CD4-positive, alpha-beta T cell treated with Interleukin-17A for 1 hour (primary cell): ENCODE measurements at places on chromosomes 6 and 20.

GRCh38 chr6:140225701-140226436 is 851.4 kb upstream of the CITED2 start:
- no peak for DNase-seq

GRCh38 chr20:6599876-6600735 is 167.4 kb upstream of the BMP2 start:
- no peak for DNase-seq

DNA sequence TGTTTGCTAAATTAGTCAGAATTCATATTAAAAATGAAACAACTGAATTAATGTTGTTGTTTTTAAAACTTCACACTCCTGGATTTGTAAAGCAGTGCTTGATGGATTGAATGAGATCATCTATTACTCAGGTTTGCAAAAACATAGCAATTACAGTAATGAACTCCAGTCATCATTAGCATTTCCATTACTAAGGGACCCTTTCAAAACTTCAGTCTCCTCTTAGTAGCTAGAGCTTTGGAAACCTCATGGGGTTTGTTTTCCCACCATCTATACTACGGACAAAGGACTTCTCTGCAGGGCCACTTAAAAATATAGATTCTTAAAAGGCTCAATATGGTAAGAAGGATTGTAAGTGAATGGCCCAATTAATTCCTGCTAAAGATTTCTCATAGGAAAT is 209.9 kb upstream of the PRND start:
- no peak for DNase-seq

DNA sequence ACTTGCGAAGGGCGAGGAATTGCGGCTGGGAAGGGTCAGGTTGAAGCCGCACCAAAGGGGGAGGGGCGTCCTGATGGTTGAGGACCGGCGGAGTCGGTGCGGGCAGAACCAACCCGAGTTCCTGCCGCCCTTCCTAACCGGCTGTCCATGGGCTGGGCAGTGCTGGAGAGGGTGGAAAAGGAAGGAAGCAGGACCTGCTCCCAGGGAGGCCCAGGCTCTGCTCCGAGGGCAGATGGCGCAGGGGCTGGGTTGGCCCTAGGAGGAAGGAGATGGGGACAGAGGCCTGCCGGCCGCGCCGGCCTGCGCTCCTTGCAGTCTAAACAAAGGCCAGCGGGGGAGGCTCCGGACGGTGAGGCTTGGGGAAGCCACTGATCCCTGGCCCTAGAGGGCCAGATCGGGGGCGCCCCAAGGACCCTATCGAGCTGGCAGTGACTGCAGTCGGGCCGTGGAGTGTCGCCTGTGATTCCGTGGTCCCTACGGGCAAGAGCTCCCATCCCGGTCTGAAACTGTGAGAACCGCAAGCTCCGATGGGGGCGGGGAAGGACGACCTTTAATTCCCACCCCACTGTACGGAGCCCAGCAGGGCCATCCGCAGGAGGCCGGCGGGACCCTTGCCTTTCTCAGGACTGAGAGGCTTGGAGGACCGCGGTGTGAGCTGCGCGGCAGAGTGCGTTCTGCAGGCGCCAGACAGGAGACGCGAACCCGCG is 39.4 kb downstream of the YTHDF1 start:
- no peak for DNase-seq

GRCh38 chr20:36540551-36541211 is 638 bp upstream of the MYL9 start:
- DNase-seq, result no peak

- no peak for DNase-seq
Measured at GRCh38 chr6:3535776-3536435, 79.1 kb upstream of the SLC22A23 start.

DNA sequence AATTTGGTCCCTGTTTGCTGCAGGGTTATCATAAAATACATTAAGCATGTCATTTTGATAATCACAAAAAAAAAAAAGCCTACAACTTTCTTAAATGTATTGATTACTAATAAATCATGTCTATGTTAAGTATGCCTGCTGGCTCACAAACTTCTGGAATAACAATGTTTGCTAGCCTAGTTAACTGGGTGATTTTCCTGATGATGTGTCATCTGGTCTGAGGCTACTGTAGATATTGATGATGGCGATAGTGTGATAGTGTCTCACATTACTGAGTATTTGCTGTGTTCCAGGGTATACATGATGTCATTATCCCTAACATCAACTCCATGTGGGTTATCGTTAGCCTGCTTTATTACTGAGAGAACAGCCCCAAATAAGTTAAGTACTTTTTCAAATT is 86.2 kb upstream of the VSTM2L start:
- no peak for DNase-seq

DNA sequence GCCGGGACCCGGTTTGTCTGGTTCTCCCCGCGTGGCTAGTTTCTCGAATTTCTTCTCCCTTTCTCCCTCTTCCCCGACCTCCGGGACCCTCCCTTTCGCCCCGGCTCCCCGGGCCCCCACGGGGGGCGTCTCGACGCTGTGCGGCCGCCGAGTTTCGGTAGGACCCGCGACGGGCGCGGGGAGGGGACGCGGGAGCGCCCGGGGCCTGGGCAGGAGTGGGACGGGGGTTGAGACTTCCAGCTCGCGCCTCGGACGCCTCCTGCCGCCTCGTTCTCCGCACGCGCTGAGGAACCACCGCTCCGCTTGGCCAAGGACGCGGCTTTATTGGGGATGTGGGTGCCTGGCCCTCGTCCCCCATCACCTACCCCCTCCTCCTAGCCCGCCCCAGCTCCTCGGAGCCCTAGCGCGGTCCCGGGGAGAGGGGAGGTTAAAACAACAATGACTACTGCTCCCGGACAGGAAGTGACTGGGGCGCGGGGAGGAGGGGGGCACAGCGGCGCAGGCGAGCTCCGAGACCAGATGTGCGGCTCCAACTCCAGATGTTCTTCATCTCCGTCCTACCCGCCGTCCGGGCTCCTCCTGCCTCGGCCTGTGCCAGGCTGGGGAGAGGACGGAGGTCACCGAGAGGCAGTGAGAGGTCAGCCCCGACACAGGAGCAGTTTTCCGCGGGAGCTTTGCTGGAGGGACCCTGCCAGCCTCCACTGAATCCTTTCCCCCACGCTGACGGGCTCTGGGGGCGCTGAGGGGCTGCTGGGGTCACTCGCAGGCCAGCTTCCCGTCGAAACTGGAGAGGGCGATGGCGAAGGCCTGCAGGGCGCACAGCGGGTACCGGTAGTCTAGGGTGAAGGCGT is 917 bp upstream of the TEAD3 start:
- DNase-seq, result peak; percentile 43

- DNase-seq, result peak; percentile 38
Measured at GRCh38 chr20:20710443-20711315, 1.8 kb downstream of the RALGAPA2 start.

DNA sequence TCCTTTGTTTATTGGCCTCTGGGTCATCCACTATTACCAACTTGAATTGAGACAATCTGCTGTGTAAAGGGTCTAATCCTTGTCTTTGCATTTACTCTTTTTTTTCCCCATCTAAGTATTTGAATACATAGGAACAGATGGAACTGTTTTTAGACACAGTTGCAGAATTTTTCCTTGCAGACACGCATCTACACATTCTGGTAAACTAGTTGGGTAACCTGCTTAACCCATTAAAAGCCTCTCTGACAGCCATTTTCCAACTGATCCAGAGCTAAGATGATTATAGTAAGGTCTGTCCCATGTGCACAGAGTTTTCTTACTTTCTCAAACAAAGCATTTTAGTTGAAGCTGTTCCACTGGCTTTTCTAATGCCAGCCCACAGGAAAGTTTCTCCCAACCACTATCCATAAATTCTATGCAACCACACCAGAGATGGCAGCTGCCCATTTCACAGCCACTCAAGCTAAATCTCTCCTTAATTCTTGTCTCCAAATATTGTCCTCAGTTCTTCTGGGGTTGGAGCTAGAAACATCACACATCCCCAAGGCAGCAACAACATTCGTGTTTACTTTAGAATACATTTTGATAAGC is 492.1 kb downstream of the MAFB start:
- no peak for DNase-seq

DNA sequence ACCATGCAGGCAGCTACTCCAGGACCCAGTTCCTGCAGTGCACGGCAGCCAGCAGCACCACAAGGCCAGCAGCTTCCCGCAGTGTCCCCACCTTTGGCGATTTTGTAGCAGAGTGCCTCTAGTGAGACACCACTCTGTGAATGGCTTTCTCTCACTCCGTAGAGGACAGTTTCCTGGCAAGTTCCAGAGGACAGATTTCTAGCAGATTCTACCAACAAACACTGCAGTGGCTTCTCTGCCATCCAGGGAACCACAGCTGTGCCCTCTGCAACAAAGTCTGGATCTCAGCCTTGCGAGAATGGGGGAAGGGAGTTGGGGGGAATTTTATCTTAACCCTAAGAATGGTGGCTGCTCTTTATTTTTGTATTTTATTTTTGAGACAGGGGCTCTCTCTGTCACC is 28.7 kb downstream of the SNHG17 start:
- no peak for DNase-seq
